Mesenchymal stem cell (in vitro differentiated cells and primary cell): ENCODE measurements at places on chromosomes 2 and 18.

GRCh38 chr2:39696101-39696553, 30.4 kb downstream of the TMEM178A start:
- DNase-seq, result peak; percentile 88

DNA sequence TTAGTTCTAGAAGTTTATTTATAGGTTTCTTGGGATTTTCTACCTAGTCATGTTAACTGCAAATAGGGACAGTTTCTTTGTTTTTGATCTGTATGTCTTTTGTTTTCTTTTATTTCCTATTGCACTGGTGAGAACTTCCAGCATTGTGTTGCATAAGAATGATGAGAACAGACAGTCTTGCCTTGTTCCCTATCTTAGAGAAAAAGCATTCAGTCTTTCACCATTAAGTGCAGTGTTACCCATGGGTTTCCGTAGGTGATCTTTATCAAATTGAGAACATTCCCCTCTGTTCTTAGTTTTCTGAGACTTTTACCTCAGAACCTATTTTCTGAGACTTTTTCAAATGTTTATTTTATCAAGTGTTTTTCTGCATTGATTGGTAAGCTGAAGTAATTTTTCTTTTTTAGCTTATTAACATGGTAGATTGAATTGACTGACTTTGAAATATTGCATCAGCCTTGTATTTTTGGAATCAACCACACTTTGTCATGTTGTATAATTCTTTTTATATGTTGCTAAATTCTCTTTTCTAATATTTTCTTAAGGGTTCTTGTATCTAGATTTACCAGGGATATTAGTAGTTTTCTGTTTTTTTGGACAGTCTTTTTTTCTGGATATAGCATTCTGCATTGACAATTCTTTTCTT, 17.2 kb downstream of the MFSD6 start:
- no peak for DNase-seq

DNA sequence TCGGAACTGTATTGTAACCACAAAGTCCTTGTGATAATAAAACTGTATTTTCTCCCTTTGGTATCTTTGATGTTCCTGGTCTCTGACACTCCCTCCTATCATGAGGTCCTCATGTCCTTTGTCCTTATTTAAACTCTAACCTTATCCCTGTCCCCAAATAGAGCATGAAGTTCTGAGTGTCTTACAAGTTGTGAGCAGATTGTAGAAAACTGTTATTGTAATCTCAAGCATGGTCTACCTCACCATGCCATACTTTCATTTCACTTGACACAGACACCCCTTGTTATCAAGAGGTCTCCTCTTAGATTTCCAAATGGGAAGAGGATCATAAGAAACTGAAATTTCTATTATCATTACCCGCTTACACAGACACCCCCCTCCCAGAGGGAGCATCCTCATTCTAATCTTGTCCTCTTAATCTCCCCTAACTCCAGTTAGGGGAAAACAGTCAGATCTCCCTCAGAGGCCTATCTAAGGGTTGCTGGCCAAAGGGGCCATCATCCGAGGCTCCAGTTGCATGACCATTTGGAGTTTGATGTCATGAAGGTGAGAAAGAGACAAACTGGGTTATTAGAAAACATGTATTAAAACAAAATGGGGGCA, 29.0 kb downstream of the MYO3B start:
- DNase-seq, result no peak

- peak; percentile 40 for DNase-seq
These were observed 93.6 kb downstream of the RAPGEF4 start for GRCh38 chr2:172829229-172829628.

DNA sequence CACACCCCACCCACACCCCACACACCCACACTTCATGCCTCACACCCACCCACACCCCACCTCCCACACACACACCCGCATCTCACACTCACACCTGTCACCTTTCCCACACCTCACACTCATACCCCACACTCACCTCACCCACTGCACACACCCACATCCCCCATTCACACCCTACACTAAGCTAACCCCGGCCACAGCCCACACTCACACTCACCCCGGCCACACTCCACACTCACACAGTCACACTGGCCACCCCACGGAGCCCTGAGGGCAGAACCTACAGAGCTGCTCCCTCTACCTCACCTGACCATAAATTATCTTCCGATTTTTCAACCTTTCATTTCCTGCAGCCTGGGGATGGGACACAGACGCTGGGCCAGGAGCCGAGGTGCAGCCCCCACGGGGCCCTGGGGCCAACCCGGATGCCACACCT, 241.3 kb downstream of the HDAC4 start:
- DNase-seq, result no peak
